ENCODE measurements at places on chromosomes 4 and X.

DNA sequence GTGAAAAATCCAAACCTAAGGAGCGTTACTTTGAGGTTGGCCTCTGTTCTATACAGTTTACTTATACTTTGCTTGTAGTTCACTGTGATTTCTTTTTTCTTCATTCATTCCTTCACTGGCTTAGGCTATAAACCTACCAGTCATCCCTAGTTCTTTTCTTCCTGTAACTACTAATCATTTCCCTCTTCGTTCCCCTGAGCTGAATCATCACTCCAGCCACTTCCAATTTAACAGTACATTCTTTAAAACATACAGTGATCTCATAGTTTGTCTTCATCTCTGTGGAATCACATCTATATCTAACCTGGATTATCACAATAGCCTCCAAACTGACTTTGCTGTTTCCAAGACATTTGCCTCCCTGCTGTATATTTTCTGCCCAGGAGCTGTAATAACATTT is 25.2 kb upstream of the NPFFR2 start:
- no peak for DNase-seq

- DNase-seq = no peak
These were observed 33.3 kb upstream of the ZNF280C start for GRCh38 chrX:130301977-130302376.

- no peak for DNase-seq
These were observed 55.8 kb upstream of the F8A3 start for GRCh38 chrX:155514225-155514624.

DNA sequence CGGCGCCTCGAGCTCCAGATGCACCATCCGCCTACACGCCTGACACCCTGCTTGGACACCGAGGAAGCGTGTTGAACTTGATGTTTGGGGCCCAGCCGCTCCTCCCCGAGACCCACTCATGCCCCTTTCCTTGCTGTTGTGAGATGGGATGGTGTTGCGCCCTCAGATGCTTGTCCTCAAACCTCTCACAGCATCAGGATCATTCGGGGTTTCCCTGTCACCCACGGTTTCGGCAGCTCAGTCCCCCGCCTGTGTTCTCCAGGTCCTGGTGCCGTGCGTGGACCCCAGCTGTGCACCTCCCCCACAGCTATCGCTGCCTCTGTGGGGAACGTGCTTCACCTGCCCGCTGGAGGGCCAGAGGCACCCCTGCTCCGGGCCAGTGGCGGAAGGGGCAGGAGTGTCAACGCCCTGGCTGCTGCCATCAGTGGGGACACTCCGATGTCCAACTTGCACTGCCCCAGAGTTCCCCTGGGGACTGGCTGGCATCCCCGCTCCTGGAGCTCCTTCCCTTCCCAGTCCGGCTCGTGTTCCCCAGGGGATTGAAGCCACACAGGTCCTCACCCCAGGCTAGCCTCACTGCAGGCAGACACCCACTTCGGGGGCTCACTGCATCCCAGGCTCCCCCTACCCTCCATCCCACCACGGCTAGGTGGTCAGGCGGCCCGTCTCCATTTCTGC is 82.3 kb upstream of the ADRA2C start:
- DNase-seq = no peak

GRCh38 chr4:140374130-140374477 is 658 bp downstream of the SCOC start:
- no peak for DNase-seq

- no peak for DNase-seq
These were observed 1.7 kb downstream of the PRAF2 start for GRCh38 chrX:49071877-49072711.

GRCh38 chr4:15239866-15240265 is 188.0 kb upstream of the C1QTNF7 start:
- DNase-seq = no peak

DNA sequence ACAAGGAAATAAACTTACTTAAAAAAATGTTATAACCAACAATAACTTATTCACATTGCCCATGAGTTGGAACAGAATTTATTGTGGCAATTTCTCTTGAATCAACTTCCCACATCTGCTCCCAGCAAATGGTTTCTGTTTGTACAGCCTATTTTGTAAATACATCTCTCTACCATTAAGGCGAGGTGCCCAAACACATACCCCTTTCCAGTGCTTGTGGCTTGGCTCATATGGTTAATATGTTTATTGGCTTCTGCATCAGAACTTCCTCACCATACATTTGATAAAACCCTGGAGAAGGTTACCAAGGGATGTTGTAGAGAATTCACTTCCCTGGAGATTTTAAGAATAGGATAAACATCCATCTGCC is 207.1 kb downstream of the SOWAHB start:
- no peak for DNase-seq

DNA sequence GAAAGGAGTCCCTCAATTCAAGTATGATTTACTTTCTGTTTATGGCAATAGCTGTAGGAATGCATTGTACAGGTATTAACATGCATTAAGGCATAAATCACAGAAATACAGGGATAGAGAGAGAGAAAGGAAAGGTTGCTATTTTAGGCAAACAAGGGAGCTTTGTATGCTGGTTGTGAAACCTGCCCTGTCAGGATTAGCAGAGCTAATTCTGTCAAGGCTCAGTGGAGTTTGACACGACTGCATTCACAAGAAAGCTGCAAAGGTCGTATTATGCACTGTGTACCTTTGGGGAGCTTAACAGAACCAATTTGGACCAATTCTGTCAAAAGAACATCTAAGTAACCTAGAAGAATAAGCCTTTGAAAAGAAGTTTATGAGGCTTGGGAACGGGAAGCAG is 239.3 kb downstream of the GRIA2 start:
- DNase-seq = peak; percentile 52

- no peak for DNase-seq
These were observed 24.3 kb upstream of the CD38 start for GRCh38 chr4:15753786-15754185.

GRCh38 chr4:172055498-172055897 is 242.3 kb downstream of the GALNTL6 start:
- no peak for DNase-seq

- DNase-seq = no peak
These were observed 9.2 kb upstream of the ABLIM2 start for GRCh38 chr4:8167815-8168214.

- DNase-seq = no peak
These were observed 24.5 kb upstream of the SORBS2 start for GRCh38 chr4:185836241-185837084.

DNA sequence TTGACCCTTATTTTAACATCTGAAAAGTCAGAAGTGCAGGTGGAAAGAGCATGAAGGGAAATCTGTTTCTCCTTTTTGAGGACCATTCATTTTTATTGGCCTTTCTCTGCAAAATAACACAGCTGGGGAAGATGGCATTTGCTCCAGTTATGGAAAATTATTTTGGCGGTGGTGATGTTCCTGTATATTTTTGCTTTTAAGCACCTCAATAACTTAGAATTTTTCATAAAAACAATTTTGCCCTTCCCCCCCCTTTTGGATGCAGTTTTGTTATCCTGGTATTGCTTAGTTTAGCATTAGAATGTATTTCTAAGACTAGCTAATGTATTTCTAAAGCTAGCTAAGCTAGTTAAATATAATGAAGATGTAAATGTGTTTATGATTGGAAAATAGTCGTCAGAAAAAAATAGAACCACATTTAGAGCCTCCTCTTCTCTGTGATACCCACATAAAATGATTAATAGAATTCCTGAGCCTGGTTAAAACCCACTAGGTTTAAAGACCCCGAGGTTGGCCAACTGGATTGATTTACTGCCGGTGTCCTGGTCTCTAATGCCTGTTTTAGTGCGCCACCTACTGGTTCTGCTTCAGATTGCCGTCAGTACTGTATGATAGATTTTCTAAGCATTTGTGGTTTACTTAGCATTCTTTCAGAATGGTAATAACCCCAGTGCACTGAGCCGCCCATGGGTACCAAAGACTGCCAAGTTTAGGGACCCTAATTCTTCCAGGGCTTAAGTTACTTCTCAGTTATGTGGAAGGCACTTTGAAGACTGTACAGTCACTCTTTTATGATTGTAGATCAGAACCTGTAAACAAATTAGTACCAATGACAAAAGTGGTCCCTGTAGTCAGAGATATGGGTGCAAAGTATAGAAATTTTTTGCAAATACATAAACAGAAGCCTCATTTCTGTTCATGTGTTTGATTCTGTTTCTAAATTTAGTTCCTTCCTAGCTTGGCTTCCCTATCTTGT is 11.4 kb downstream of the KLF3 start:
- DNase-seq = peak; percentile 76

GRCh38 chr4:77418333-77418732 is 187.3 kb upstream of the CXCL13 start:
- no peak for DNase-seq

DNA sequence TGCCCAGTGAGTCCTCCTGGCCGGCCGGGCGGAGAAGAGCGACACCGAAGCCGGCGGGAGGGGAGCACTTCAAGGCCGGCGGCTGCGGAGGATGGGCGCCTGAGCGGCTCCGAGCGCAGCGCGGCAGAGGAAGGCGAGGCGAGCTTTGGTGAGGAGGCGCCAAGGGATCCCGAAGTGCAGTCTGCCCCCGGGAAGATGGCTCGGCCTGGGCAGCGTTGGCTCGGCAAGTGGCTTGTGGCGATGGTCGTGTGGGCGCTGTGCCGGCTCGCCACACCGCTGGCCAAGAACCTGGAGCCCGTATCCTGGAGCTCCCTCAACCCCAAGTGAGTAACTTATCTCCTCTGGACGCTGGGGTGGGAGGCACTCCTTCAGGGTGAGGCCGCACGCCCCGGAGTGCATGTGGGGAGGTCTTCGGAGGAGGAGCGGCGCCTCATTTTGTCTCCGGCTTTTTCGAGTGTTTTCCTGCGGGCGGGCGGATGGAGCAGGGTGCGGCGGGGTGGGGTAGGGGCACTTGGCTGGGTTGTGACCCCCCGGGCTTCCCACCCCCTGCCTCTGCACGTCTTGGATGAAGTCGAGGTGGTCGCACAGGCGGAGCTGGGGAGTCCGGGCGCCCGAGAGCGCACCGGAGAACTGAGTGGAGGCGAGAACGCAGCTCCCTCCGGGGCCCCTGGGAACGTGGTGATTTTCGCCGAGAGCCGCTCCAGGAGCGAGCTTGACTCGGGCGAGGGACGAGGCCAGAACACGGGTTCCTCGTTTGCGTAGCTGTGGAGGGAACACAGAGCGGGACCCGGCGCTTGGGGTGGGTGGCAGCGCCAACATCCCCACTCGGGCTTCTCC is 979 bp downstream of the EFNB1 start:
- no peak for DNase-seq

GRCh38 chr4:110589297-110589696 is 33.6 kb downstream of the PITX2 start:
- no peak for DNase-seq

All from putamen (tissue), 1 donor.